ENCODE measurements at places on chromosomes 4 and X.

GRCh38 chr4:172686021-172686420, 482.6 kb upstream of the GALNT7 start:
- no peak for DNase-seq

DNA sequence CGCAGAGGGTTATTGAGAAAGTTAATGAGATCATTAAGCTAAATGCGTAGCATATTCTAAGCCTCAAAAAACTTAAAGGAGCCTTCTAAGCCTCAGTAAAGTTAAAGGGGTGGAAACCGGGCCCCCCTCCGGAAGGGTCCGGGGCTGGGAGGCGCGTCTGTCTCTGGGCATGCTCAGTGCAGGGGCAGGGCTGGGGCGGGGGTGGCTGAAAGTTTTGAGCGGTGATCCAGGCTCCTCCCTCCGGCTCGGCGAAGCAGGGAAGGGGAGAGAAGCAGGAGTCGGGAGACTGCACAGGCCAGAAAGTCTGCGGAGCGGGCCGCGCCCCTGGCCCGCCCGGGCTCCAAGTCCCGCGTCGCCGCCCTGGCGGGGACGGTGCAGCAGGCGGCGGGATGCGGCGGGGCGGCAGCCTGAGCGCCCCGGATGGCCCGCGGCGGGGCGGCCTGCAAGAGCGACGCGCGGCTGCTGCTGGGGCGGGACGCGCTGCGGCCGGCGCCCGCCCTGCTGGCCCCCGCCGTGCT, at the start of gene EVC:
EVC (plus strand) TSS at position 241 of the 518 bp plus-strand sequence; CDS start at position 421, 180 bp downstream.
- DNase-seq: no peak

- DNase-seq: no peak
Observed at GRCh38 chr4:153207027-153207426, 2.8 kb downstream of the TRIM2 start.

DNA sequence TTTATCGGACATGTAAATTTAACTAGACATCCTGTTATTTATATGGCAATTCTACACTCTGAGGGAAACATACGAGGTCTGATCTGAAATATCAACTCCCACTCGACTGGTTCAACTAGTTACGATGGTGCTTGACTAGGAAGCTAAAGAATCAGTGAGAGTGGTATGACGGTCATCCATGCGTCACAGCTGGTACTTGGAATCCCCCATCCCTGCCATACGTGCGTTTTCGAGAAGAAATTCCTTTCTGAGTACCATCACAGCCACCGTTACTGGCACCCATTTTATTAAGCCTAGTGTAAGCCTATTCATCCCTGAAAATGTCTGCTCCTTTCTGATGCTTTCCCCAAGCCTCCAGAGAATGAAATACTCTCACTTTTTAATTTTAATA, 695 bp upstream of the PIGA start:
- peak; percentile 4 for DNase-seq

DNA sequence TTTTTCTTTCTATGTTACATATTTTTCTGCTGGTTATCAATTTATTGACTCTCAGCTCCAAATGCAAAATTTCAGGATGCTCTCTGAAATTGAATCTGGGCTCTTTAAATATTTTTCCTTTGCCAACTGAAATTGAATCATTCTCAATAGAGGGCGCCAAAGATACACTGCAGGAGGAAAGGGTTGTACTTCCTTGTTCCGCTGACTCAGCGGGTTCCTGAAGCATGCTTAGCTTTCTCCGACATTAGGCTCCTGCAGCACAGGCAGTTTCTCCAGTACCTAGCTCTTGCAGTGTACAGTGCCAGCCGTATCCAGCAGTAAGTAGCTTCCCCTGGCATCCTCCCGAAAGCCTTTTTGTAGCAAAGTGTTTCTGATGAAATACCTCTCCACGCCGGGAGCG, 28.8 kb upstream of the CFAP47 start:
- DNase-seq: no peak

- DNase-seq: no peak
Observed at GRCh38 chr4:45082101-45082500, 355.7 kb upstream of the GNPDA2 start.

DNA sequence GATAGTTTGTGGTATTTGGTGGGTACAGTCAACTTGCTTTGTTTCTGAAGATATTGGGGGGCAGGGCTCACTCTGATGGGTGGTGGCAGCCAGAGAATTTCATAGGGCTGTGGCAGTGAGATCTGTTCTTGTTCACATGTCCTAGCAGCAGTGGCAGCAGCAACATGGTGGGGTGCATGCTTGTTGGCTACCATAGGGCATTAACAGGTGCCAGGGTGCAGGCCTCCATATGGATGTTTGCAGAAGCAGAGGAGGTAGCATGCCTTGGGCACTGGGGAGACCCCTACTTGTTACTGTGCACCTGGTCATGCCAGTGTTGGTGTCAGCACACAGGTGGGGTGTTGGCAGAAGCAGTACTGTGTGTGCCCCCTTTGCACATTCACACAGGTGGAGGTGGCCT, 96.3 kb upstream of the ZC4H2 start:
- DNase-seq: no peak

DNA sequence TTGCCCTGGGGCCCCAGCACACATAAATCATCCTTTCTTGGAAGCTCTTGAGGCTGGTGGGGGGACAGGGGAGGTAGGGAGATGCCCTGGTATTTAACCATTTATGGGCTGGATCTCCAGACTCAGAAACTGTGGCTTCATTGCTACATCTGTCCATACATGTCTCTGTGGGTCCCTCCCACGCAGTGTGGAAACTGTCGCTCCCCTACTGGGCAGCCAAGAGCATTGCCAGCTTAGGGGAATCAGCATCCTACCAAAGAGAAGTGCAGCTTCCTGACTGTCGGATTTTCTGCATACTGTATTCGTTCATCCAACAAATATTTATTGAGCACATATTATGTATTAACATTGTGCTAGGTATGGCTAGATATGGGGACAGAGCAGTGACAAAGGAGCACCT, 3.7 kb downstream of the GRIPAP1 start:
- no peak for DNase-seq

DNA sequence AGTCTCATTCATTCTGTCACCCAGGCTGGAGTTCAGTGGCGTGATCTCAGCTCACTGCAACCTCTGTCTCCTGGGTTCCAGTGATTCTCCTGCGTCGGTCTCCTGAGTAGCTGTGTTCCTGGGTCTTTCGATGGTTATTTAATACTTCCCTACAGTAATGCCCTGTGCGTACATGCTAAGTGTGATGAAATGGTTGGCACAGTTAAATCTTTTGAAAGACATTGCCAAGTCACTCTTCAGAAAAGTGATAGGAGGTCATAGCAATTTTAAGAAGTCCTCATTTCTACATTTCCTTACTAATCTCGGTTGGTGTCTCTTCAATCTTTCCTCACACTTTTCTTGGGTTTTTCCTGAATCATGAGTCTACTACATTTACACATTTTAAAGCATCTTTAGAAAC, 14.4 kb downstream of the HTT-AS start:
- no peak for DNase-seq

GRCh38 chrX:54695816-54696487, 102.1 kb downstream of the ITIH6 start:
- DNase-seq: no peak

DNA sequence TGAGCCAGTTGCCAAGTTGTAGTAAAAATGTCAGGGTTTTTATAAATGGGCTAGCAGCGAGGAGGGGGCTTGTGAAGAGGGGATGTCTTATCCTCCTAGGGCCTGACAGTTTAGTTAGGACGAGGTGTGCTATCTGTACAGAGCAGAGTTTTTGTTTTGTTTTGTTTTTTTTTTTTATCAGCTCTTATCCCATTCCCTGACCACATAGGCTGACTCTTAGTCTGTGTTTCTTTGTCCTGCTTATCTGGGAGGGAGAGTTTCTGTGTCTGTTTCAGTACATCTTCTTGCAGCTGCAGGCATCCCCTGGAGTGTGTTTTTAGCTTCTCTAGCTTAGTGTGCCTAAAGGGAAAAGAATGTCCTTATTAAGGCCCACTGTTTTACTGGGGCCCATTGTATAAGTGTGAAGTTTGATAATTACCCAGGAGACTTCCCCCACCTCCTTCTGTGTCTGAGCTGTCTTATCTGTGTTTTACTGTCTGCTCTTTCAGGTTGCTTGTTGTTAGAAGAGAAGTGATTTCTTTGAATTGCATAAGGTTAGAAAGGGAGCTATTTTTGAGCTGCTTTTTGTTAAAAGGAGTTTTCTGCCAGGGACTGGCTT, 32.0 kb downstream of the PAGE2 start:
- DNase-seq: no peak

- no peak for DNase-seq
Observed at GRCh38 chr4:91298824-91299223, 1004.9 kb upstream of the GRID2 start.

DNA sequence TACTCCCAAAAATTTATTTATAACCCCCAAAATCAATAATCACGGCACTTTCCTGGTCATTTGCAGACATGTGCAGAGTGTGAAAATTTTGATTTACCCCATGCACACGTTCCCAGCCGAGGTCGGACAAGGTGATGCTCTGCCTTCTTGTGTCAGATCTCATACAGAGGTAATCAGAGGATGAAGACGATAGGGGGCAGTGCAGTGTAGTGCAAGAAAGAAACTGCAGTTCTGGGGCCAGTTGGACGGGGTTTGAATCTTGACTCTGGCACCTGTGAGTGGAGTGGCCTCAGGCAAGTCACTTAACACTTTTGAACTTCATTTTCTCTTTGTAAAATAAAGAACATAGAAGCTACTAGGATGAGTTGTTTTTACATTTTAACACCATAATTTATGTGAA, 88.4 kb downstream of the FRMPD3 start:
- no peak for DNase-seq

DNA sequence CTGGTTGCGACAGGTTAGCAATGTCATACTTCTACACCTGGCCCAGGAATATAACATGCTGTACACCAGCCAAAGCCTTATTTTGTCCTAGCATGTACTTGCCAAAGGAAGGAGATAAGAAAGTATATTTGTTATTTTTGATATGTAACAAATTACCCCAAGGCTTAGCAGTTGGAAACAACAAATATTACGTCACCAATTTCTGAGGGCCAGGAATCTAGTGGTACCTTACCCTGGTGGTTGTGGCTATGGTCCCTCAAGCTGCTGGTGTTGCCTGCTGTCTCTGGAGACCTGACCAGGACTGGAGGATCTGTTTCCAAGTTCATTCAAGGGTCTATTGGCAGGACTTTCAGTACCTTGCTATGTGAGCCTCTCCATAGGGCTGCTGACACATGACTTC, 135.5 kb upstream of the BANK1 start:
- no peak for DNase-seq

DNA sequence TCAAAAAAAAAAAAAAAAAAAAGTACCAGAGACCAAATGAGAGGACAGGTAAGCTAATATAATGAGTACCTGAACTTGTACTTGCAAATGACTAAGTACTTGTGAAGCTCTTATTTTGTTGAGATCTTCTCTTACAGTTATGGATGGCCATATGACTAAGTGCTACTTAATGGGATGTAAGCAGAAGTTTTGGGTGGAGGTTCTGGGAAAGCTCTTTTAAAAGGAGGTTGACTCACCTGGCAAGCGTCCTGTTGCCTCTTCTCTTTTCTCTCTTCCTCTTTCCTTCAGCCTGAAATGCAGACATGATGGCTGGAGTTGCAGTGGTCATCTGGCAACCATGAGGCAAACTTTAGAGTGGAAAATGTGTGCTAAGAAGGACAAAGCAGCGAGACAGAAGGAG, 36.9 kb upstream of the MED14 start:
- DNase-seq: no peak

GRCh38 chr4:101858641-101859040, 68.1 kb downstream of the BANK1 start:
- DNase-seq: no peak

DNA sequence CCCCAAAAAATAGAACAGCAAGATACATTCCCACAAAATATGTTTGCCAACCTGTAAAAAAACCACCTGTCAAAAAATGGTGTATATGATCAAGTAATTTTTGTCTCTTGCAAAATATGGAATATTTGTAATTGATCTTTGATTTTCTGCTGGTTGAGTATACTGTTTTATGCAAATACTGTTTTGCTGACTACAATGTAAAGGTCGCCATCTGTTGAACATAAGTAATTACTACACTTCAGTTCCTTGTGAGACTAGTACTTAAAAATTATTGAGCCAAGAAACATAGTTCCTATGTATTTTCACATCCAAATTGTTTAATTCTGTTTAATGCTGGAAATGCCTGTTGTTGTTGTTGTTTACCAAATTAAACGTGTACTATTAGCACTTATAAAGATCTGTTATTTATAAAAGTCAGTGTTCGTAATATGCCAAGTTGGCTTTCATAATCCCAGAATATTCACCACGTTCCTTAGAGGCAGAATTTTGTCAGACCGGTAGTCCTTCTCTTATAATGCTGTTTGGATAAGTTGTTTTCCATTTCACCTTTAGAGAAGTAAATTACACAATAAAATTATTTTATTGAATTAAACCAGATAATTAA, 144.2 kb downstream of the PDLIM5 start:
- DNase-seq: no peak

DNA sequence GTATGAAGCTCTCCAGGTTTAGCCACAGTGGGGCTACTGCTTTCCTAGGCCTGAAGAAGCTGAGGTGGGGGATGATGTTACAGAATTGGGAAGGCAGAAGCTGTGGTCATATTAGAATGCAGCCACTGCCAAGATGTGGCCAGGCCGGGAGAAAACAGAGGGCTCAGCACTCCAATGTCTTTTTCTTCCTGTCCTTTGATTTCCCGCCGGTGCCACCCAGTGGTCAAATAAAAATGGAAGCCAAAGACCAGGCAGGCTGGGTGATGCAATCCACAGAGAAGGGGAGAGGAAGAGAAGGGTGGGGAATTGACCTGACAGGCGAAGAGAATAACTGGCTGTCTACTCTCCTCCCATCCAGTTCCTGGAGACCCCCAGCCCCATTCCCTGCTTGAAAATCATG, 94.9 kb upstream of the SHISA3 start:
- no peak for DNase-seq

DNA sequence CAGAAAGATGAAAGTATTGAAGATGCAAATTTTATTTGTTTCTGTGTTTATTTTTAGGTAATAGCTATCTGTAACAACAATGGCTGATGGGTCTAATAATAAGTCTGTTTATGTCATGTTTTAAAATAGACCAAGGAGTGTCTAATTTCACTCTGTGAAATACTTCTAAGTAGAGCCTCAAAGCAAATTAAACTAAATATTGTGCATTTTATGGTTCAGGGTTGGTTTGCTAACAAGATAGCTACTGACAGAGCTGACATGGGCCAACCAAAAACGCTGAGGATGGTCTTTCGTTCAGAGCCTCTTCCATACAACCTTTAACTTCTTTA, 437.6 kb upstream of the CTSO start:
- no peak for DNase-seq

DNA sequence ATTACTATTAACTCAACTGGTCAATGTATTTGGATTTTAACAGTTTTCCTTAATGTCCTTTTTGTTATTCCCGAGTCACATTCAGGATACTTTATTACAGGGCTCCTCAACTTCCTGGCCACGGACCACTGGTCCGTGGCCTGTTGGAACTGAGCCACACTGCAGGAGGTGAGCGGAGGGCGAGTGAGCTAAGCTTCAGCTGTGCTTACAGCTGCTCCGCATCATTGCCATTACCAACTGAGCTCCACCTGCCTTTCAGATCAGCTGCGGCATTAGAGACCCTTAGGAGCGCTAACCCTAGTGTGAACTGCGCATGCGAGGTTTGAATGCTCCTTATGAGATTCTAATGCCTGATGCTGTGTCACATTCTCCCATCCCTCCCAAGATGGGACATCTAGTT, 591.7 kb downstream of the CCSER1 start:
- DNase-seq: no peak

GRCh38 chrX:121496966-121497365, 449.6 kb downstream of the GLUD2 start:
- DNase-seq: no peak

GRCh38 chr4:144734522-144734921, 88.6 kb downstream of the HHIP start:
- no peak for DNase-seq

Measured in stimulated activated CD8-positive, alpha-beta memory T cell treated with anti-CD3 and anti-CD28 coated beads, Interleukin-12 subunit alpha, Interleukin-12 subunit beta, amount 100 ng/mL, for 4 hours (primary cell).